Hepatic stellate cell (primary cell): ENCODE measurements at places on chromosomes 13 and 19.
A peak's percentile ranks its signal among the peaks of the same experiment; 100 is the strongest.

GRCh38 chr19:2944403-2944774, 382 bp downstream of the ZNF77 start:
- DNase-seq, result no peak

GRCh38 chr13:27362064-27362751, 62.2 kb upstream of the GTF3A start:
- peak; percentile 88 for DNase-seq

- peak; percentile 87 for DNase-seq
Observed at GRCh38 chr19:3359015-3359918, 7.1 kb upstream of the NFIC start.

DNA sequence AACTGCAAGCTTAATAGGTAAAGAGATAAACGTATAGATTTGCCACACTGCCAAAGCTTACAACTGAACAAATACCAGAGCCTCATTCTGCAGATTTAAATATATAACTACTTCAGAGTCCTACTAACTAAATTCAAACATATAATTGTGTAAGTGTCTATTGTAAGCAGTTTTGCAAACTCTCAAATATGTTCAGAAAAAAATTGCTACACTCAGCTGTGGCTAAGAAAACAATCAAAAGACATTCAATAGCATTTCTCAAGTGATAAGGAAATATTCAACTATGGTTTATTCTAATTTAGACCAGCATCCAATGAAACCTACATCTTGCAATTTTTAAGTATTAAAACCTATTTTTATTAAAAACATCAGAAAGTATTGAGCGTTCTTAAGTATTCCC, 202.4 kb downstream of the KCTD12 start:
- no peak for DNase-seq

DNA sequence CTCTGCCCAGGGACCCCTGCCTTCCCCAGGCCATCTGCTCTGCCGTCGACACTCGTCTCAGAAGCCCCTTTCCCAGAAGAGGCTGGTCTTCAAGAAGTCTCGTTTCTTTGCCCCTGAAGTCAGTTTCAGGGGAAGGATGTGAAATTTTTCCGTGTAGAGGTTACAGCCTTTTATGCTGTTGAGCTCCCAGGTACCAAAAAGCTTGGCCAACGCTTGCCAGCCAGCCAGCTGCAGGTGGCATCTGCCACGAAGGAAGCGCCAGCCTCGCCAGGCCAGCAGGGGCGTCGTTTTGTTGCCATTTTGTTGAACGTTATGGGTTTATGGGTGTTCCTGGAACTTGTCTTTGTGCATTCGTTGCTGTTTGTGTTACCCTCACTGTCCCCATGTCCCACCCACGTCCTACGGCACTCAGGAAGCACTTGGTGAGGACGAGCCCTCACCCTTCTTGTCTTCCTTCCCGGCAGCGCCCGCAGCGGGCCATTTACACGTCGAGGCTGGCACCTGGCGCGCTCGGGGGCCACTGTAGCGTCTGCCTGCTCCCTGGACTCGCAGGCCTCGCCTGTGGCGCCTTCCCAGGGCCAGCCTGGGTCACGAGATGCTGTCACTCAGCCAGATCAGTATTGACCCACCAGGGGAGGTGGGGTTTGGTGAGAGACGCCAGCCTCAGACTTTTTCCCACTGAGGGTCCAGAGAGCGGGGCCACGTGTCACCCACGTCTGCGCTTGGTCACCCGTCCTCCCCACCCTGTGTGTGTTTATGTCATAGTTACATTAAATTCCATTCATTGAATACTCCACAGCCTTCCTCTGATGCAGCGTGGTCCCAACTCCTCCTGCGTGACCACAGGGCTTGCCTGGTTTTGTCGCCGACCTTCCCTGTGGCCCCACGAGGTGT, 37.1 kb downstream of the AP1M1 start:
- no peak for DNase-seq

- no peak for DNase-seq
Observed at GRCh38 chr13:45751885-45752284, 49.8 kb downstream of the CBY2 start.

DNA sequence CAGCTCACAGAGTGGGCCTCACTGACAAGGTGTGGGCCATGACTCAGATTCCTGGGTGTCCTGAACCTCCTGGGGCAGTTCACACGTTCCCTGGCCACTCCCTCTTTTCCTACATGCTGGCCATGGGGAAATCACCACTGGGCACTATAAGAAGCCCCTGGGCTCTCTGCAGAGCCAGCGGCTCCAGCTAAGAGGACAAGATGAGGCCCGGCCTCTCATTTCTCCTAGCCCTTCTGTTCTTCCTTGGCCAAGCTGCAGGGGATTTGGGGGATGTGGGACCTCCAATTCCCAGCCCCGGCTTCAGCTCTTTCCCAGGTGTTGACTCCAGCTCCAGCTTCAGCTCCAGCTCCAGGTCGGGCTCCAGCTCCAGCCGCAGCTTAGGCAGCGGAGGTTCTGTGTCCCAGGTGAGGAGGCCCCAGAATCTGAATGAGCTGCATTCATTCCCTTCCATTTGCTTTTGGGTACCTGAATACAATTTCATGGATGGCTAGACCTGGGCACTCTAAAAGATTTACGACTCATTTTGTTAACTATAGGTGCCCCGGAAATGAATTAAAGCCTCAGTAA, at the start of gene OLFM4:
TSS of gene OLFM4 (plus strand) at position 177 of the 567 bp plus-strand sequence. CDS start at position 201, 24 bp downstream.
- DNase-seq, result no peak

DNA sequence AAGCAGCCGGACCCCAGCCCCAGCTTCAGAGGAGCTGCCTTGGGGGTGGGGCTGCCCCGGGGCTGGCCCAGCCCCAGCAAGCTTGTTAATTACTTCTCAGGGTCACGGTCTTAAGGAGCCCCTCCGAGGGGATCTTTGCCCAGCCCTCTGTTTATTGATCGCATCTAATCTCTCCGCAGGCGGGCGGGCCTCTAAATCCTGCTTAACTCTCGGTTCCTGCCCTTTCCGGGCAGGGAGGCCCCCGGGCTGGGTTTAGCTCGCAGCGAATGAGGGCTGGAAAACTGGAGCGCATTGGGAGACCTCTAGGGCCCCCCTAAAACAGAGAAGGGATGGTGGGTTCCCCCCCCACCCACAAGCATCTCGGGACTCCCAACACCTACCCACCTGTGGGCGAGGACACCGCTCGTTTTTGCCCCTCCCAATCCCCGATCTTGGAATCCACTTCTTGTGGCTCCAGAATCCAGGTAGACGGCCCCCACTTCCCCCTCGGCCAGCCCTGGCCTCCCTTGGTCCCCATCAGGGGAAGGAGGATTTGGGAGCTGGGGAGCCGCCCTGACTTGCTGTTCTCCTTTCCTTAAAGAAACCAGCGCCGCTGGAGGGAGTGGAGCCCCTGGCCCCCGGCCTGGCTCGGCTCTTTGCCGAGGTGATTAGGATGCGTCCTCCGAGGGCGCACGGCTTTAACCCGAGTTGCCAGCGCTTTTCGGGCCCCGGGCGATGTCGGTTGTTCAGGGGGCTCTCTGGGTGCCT, 59.5 kb upstream of the ADGRL1 start:
- no peak for DNase-seq

DNA sequence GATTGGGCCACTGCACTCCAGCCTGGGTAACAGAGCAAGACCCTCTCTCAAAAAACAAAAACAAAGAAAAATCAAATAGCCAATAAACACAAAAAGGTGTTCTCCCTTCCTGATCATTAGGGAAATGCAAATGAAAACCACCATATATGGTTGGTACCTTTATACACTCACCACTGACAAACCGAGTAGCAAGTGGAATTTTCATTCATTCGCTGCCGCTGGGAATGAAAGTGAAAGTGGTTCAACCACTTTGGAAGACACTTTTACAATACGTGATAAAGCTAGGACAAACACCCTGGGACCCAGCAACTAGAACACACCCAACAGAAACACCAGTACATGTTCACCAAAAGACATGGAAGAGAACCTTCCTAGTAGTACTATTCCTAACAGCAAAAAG, 21.0 kb downstream of the GRIK5 start:
- no peak for DNase-seq

GRCh38 chr19:1028062-1028926, 1.9 kb downstream of the CNN2 start:
- DNase-seq, result peak; percentile 98

- no peak for DNase-seq
Observed at GRCh38 chr13:42525035-42525504, 48.9 kb upstream of the TNFSF11 start.

DNA sequence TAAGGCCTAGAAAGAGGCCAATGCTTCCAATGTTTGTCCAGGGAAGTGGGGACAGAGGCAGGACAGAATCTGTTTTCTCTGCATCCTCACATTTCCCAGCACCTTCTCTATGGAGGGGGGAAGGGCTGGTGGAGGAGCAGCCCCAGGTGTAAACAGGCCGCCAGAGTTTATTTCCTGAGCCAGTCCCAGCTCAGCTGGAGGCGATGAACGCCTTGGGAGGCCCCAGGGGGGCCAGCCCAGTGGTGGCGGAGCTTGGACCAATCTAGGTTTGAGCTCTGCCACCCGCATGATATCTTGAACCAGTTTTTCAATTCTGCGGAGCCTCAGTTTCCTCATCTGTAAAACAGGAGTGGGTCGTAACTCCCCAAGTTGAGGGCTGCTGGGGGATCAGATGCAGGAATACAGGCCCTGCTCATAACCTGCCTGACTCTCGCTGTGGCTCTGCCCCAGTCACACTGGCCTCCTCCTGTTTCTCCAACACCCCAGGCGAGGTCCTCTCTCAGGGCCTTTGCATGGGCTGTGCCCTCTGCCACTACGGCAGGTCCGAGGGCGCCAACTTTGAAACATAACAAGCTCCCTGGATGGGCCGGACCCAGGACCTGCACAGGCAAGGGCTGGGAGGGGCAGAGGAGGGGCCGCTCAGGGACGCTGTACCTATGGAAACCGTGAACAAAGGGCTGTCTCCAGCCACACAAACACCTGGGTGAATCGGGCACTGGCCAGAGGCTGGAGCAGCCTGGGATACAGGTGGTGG, 1.1 kb downstream of the TNFAIP8L1 start:
- no peak for DNase-seq

GRCh38 chr13:44710576-44710975, 134.4 kb upstream of the TSC22D1 start:
- DNase-seq, result peak; percentile 64

GRCh38 chr13:20953245-20953931, 50.8 kb upstream of the XPO4 start:
- no peak for DNase-seq

DNA sequence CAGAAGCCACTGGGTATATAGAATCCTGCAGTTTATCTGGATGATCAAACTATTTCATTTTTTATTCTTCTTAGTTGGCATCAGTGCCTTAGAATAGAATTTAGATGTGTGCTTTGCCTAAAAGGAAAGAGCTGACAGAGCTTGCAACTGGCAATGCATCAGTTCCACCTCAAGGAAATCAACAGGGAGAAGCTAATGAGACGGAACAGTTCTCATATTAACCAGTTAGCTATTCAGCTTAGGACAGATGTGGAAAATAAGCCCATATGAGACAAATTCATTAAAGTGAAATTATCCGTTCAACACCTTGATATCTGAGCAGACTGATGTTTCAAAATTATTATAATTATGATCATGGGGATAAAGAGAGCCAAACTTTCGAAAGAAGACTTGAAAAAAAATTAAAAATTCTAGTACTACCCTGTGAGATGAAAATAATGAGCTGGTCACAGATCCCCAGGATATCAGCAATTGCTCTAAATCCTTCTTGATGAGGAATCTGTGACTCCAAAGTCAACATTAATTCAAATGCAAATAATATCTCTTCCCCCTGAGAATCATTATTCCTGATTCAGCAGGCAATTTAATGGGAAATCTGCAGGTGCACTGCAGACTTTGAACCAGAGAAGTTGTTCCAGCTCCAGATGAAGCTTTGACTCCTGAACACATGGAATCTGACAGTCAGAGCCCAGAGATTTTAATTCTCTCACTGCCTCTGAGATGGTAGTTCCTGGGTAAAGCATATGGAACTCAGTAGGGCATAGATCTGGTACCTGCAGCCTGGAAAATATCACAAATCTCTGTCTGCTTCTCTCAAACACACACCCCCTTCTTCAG, 486.8 kb downstream of the FOXO1 start:
- no peak for DNase-seq

DNA sequence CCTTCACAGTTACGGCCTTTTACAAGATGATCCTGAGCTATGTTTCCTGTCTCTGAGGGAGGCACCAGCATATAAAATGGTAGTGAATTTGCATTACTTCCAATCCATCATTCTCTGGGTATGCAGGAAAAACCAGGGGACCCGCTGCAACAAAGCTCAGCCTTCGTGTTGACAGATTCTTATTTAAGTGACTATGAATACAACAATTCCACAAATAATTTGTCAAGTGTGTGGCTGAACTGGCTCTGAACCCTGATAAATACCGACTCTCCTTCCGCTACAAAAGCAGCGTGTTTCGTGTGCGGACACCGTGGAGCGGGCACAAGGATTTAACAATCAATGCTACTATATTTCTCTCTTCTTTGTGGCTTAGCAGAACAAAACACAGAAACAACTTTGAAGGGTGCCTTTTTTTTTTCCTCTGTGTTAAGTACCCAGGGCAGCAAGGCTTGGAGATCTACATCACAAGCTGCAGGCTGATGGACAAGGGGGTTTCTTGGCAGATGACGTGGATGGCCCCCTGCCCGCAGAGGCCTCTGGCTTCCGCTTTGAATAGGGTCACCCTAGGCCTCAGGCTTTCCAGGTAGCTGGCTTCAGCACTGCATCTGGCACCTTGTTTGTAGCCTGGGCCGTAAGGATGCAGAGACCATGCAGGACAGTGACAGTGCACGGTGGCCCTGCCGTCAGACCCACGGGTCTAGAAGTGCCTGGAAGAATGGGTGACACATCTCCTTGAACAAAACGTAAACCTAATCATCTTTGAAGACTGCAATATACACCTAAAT, 280.5 kb upstream of the TSHZ3 start:
- DNase-seq, result no peak

DNA sequence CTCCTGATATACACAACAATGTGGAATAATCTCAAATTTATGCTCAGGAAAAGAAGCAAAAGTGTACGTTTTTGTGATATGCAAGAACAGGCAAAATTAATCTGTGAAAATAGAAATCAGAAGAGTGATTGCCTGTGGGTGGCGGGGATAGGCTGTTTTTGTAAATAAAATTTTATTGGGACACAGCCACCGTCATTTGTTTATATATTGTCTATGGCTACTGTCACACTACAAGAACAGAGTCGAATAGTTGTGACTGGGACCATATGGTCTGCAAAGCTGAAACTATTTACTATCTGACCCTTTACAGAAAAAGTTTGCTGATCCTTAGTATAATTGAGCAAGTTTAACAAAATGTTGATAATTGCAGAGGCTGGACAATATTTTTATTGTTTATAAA, 269.5 kb upstream of the HTR2A start:
- DNase-seq, result no peak

GRCh38 chr13:67950603-67951002, 720.5 kb upstream of the PCDH9 start:
- DNase-seq, result no peak

GRCh38 chr13:34868733-34869132, 73.3 kb upstream of the NBEA start:
- DNase-seq, result no peak

GRCh38 chr13:27226991-27227390, 24.4 kb upstream of the RPL21 start:
- DNase-seq, result no peak

GRCh38 chr19:3570606-3571011, 2.1 kb upstream of the HMG20B start:
- DNase-seq, result no peak
